Psoas muscle (tissue), 8 donors: ENCODE measurements at places on chromosomes 3 and 15.

GRCh38 chr15:48086133-48086532 lies 34.7 kb upstream of the SLC24A5 start:
- no peaks in the 10 kb centered on the region for H3K36me3 ChIP-seq
- no peaks in the 10 kb centered on the region for H3K27me3 ChIP-seq

GRCh38 chr3:53616321-53616720 lies 121.9 kb downstream of the CACNA1D start:
- H3K27me3 ChIP-seq: no peaks in the 10 kb centered on the region
- no peak overlapping the region for H3K27ac ChIP-seq
- no peaks in the 10 kb centered on the region for H3K36me3 ChIP-seq
- no peak overlapping the region for H3K4me3 ChIP-seq

DNA sequence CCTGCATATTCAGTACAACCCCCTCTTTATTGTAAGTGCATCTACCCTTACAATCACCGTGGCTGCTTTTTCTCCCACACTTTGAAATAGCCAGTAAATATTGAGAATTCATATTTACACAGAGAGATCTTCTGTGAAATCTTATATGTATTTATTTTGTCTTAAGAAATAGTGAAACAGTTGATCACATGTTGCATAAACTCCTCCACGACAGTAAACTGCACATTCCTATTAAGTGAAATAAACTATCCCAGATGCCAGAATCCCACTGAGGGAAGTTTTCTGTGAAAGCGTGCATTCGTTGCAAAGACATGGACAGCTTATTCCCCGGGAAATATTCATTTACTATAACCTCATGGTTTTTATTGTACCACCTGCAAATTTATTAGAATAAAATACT lies 796.0 kb downstream of the ROBO2 start:
- no peaks in the 10 kb centered on the region for H3K36me3 ChIP-seq
- DNase-seq: no peak
- no peak overlapping the region for H3K27ac ChIP-seq
- no peaks in the 10 kb centered on the region for H3K4me1 ChIP-seq
- H3K27me3 ChIP-seq: no peaks in the 10 kb centered on the region
- H3K4me3 ChIP-seq: no peak overlapping the region

GRCh38 chr3:121883507-121883906 lies 10.7 kb upstream of the SLC15A2 start:
- no peak overlapping the region for H3K4me3 ChIP-seq
- H3K4me1 ChIP-seq: no peaks in the 10 kb centered on the region
- H3K27me3 ChIP-seq: no peaks in the 10 kb centered on the region
- no peak for DNase-seq

DNA sequence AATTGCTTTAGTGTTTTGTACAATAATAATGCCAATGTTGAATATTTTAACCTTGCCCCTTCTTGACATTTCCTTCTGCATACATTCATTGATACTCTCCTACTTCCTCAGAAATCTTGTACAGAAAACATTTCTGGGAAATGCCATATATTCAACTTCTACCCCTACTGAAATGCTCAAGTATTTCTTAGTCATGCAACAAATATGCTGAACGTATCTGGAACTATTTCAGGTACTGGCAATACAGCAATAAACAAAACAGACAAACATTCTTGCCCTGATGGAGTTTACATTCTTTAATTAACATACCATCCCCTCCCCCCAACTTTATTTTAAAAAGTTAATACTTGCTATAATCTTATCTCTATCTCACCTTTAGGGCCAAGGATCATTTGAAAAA lies 147.2 kb downstream of the STAG1 start:
- no peak for DNase-seq
- no peak overlapping the region for H3K27ac ChIP-seq
- no peaks in the 10 kb centered on the region for H3K4me1 ChIP-seq
- no peak overlapping the region for H3K4me3 ChIP-seq
- peaks cover 19% of the 10 kb centered on the region for H3K36me3 ChIP-seq
- H3K27me3 ChIP-seq: no peaks in the 10 kb centered on the region

DNA sequence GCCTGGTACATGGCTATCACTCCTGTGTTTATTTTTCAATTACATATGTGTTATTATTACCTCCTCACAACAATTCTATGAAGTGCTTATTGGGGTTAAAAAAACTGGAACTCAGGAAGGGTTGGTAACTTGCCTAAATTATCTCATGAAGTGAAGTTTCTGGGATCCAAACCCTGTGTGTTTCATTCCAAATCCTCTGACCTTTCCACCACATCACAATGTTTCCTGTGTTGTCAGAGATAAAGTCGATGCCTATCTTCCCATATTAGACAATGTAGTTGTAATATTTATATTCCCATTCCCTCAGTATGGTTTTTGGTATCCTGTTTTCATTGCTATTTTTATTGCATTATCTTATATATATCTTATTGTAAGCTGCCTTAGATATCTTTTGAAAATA lies 269.1 kb upstream of the CFAP20DC start:
- no peaks in the 10 kb centered on the region for H3K4me1 ChIP-seq
- H3K27me3 ChIP-seq: peaks cover 1% of the 10 kb centered on the region
- no peaks in the 10 kb centered on the region for H3K36me3 ChIP-seq
- H3K27ac ChIP-seq: no peak overlapping the region
- no peak overlapping the region for H3K4me3 ChIP-seq
- DNase-seq: no peak
